ENCODE measurements at places on chromosomes 7 and 10. TPM values are rescaled to one million over a fixed set of nuclear protein-coding genes. Genes with fewer than 3 reads are reported as not detected.

GRCh38 chr7:151461096-151461941 is 21.4 kb upstream of the CRYGN start:
- no peak for DNase-seq

Gene LLCFC1
- total RNA-seq: not detected

DNA sequence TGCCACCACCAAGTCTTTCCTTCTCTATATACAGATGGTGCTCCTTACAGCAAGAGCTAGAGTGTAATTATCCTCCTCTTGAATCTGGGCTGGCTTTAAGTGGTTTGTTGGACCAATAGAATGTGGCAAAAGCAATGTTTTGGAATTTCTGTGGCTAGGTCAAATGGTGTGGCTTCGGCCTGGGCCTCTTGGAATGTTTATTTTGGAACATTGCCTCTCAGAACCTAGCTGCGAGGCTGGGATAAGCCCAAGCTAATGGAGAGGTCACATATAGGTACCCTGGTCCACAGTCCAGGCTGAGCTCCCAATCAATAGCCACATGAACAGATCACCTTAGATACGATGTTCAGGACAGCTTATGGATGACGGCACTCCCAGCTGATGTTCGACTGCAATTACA is 556.7 kb downstream of the TYW1 start:
- no peak for DNase-seq

DNA sequence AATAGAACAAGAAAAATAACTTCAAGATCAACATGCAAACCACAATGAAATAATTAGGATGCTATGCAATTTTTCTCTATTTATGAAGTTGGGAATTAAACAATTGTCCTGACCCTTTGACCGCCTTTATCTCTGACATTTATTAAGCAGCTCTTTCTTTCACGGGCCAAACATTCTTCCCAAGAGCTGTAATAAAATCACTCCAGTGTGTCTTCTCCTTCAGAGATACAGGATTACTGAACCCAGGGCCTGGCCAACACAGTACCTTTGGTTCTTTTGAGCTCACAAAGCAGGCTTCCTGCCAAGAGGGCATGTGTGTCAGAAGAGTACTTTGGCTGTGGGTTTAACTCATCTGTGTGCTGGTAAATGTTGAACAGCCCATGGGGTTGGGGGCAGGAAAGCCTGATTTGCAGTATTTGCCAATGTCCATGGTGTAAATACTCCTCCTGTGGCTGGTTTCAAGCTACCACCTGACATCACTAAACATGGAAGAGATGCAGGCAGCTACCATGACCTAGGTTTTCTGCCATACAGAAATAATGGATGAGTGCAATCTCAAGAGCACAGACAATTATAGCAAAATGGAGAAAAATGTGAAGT is 121.7 kb downstream of the FANK1 start:
- no peak for DNase-seq

- peak; percentile 67 for DNase-seq
These were observed 7.3 kb downstream of the ZCCHC24 start for GRCh38 chr10:79438021-79438698.

Gene FBXO24
- total RNA-seq: 1.2 TPM

Gene LDB1
- 64.3 TPM for total RNA-seq

Gene ARHGEF35
- 5.3 TPM for total RNA-seq

DNA sequence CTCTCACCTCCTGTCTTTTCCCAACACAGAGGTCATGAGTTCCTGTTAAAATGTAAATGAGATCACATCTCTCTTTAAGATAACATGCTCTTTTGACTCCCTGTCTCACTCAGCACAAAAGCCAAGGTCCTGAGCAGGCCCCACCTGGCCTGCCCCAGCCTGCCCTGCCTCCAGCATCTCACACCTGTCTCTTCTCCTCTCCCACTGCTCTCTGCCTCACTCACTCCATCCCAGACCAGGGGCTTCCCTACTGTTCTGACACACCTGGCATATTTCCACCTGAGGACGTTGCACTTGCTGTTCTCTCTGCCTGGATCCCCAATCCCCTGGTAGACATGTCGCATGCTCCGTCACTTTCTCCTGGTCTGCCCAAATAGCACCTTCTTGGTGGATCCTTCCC is 285.0 kb upstream of the ZMIZ1 start:
- DNase-seq: peak; percentile 31

GRCh38 chr10:125442856-125443540 is 240.0 kb downstream of the TEX36 start:
- DNase-seq: no peak

- DNase-seq: no peak
These were observed 13.5 kb upstream of the RPEL1 start for GRCh38 chr10:103232131-103232673.

- DNase-seq: peak; percentile 59
These were observed 109.2 kb downstream of the DPY19L1 start for GRCh38 chr7:34928052-34928451.

DNA sequence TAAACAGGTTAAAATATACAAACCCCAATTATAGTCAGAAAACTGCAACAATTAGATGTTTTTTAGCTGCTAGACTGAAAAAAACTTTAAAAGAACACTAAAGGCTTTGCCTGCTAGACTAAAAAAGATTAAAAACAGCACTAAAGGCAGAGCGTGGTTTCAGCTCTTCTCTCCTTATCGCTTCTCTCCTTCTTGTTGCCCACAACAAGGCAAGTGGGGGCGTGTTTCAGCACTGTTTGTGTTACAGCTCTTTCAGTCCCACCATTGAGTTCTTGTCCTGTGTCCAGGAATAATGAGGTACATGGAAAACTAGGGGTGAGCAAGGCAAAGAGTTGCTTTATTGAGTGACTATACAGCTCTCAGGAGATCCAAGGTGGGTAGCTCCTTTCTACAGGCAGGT is 112.3 kb downstream of the HPSE2 start:
- DNase-seq: no peak

- DNase-seq: no peak
These were observed 6.2 kb downstream of the PIK3AP1 start for GRCh38 chr10:96714031-96714590.

DNA sequence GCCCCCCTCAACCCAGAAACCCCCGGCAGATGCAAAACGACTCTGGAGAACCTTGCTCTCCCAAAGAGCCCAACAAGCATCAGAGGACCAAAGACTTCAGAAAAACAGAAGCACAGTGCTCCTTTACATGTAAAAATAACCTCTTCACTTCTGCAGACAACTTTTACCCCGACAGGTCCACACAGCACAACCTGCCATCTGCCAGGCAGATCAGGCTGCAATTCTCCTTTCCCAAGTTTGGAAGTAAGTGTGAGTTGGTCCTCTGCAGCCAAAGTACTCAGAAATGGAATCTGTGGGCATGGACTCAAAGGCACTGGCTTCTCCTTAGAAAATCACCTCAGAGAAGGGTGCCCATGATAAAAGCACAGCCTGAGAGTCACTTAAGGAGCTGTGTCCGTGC is 26.0 kb downstream of the DOCK4 start:
- DNase-seq: no peak

All from sciatic nerve (tissue), 2 donors.